ENCODE measurements at places on chromosomes 6 and 20.

GRCh38 chr6:47524136-47524845, 46.7 kb downstream of the CD2AP start:
- DNase-seq: peak; percentile 13

- DNase-seq: no peak
Observed at GRCh38 chr20:5511930-5512329, 195.2 kb upstream of the PROKR2 start.

DNA sequence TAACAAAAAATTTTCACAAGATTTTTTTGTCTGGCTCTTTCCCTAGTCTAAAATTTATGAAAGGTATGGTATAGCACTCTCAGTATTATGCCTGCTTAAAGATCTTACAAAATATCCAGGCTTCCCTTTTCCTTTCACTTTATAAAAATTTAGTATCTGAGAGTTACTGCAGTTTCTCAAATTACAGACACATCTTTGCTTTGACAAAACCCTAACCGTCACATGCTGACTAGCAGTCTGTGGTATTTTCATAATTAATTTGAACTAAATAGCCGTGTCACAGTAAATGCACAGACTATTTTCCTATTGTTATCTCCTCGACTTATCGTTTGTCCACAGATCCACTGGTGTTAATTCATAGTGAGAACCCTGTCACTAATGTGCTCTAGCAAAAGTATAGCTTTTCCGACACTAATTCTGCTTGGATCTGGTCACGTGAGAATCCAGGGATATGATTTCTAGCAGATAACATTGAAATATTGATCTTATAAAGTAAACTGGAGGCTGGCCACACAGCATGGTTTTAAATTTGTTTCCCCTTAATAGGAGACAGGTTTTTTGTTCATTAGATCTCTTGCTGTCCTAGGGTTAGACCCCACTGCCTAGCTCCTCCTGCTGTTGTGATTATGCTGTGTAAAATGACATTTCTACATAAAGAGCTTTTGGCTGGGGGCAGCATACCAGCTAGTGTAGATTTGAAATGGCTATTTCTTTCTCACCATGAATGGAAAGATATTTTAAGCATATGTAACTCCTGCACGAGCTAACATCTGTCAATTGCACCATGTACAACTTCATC, 340.6 kb upstream of the SASH1 start:
- DNase-seq: no peak

DNA sequence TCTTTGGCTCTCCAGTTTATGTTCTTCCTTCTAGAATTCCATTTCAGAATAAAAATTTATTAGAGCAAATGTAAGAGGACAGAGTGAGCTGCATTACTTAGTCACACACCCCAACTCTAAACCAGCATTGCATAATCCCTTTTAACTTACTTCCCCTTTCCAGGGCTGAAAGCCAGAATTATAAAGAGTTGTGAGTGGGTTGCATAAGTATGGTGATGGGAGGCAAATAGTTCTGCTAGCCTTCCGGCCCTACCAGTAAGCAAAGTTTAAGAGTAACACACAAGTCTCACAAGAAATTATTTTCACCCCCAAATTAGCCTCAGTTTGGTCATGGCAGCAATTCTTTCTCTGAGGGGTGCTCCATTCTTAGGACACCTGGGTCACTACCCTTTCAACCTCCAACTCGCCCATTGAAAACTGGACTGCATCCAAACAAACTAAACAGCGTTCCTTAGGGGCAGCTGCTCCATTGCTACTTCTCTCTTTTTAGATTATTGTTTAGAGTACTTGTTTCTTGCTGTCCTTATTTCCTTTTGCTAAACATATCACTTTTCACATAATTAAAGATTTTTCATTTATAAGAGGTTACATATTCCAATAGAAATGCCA, 1.6 kb downstream of the KIAA0408 start:
- peak; percentile 33 for DNase-seq

- no peak for DNase-seq
Observed at GRCh38 chr6:1164600-1164999, 147.3 kb upstream of the FOXQ1 start.

GRCh38 chr20:55668631-55669030, 336.7 kb downstream of the CBLN4 start:
- DNase-seq: no peak

GRCh38 chr6:36694616-36695015, 3.0 kb upstream of the RAB44 start:
- no peak for DNase-seq

DNA sequence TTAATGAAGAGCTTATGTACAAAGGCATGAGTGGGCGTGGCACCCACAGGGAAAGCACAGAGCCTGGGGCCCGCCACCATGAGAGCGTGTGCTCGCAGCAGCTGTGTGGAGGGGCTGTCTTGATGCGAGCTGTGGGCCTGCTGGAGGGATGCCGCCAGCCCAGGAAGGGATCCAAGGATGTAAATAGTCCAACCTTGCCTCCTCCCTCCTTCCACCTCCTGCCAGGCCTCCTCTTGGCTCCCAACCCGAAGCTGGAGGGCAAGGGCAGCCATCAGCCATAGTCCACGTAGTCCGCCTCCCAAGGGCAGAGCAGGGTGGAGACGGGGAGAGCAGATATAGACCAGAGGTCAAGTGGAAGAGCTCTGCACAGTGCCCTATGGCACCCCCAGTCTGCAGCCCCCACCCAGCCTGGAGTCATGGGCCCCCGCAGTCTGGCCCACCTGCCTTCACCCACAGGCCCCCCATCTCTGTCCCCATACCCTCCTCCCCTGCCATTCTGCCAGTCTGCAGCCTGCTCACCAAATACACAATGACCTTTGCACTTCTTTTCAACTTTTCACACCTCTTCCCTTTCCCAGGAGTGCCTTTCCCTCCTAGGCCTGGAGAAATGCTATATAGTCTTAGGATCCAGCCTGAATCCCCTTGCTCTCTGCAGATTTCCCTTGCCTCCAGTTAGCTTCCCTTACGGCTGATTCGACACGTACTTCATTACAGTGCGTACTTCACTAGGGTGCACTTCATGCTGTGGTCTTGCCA, 77.1 kb downstream of the SHLD1 start:
- DNase-seq: no peak

DNA sequence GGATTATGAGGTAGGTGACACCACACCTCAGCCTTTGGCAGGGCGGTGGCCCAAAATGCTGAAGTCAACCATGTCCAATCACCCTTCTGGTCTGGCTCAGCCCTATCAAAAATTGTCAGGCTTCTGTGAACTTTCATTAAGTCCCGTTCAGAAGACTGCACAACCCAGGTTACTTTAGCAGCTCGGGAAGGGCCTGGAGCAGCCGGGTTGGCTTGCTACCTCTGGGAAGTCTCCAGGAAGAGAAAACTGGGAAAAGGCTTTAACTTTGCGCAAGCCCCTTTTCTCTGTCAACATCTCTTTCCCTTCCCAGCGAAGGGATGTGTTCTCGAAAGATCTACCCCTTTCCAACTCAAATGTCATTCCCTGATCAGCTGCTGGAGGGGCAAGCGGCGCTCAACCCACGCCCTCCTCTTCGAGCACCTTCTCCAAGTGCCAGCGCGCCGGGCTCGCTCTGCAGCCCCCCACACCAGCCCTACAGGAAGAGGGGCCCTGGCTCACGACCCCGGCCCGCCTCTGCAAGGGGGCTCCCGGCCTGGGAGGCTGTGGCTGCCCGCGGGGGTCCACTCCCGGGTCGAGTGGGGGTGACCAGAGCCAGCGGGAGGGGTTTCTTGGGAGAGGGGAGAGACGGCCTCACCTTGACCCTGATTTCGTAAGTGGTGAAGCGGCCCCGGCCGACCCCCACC, 573 bp downstream of the SNX3 start:
- DNase-seq: peak; percentile 6

DNA sequence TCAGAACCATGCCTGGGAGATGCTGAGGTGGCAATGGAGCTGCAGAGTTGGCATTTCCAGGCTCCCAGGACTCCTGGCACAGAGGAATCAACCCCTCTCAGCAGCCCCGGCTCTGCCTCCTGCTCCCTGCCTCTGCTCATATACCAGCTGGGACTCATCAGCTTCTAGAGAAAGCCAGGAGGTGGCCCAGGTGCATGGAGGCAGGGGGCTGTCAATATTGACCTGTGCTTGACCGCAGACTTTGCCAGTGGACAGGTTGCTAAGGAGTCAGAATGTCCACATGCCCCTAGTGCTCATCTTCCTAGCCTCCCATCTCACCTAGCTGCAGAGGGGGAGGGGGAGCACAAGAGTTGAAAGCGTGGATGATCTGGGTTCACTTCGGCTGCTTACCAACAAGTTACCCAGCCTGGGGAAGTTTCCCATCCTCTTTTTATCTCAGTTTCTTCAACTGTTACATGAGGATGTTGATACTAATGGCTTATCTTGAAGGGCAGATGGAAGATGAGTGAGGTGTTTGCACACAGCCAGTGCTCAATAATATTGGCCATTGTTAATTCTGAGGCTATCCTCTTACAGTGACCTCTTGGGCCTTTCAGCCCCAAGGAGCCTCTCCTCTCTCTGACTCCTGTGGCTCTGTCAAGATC, 9.2 kb upstream of the SCRT2 start:
- no peak for DNase-seq

DNA sequence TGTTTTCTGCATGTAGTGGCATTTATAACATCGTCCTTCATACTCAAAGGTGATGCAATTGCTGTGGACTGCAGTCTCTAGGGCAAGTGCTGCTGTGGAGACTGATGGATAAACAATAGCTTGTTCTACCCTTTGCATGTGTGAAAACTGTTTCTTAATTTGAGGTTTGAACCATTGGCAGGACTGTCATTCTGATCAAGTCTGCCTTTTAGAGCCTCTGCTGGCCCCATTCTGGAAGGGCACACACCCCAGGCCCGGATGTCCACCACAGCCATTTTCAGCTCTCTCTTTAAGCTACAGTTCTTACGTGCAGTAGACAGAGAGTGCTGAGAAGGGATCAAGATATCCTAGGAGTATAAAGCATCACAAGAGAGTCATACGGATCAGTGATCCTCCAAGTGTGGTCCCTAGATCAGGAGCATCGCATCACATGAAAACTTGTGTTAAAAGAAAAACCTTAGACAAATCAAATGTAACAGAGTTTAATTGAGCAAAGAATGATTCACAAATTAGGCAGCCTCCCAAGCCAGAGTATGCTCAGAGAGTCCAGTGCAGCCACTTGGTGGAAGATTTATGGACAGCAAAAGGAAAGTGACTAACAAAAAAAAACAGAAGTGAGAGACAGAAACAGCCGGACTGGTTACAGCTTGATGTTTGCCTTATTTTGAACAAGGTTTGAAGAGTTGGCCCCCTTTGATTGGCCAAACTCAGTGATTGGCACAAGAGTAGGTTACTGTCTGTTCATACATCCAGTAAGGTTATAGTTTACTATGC, 52.0 kb downstream of the FRK start:
- DNase-seq: peak; percentile 75

GRCh38 chr6:10190042-10190441, 224.8 kb downstream of the TFAP2A start:
- no peak for DNase-seq

DNA sequence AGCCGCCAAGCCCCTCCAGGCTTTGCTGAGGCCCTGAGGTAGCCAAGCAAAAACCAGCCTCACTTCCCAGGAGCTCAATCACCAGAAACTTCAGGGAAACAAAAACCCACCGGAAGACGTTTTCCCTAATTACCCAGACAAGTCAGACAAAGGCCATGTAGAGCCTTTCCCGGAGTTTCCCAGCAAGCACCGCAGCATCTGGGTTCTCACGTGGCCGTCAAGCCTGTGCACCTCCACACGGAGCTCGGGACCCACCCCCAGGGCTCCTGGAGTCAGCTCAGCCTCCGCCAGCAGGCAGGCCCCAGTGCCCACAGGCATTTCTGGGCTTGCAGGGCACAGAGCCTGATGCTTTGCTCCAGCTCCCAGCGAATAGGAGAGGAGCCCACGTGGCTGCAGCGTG, 10.1 kb upstream of the MRGBP start:
- no peak for DNase-seq

- no peak for DNase-seq
Observed at GRCh38 chr20:709991-710779, 34.6 kb upstream of the SCRT2 start.

DNA sequence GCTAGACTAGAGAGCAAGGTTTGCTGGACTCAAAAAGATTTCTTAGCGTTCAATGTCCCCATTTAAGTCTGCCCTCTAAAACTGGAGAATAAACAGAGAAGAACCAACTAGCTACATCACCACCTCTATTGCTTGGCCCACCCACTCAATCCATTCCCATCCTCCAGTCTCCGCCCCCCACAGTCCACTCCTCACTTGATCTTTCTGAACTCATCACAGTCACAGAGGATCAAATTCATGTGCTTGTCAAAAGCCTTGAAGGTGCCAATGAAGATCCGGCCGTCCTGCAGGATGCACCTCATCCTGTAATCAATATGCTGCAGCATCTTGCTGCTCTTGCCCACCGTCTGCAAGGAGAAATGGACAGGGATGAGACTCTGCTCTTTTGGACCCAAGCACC, 3.2 kb downstream of the SNRPB start:
- DNase-seq: no peak

GRCh38 chr6:108250240-108250866, 10.5 kb downstream of the SNX3 start:
- DNase-seq: no peak

- no peak for DNase-seq
Observed at GRCh38 chr20:20083807-20084206, 31.5 kb downstream of the CFAP61 start.

GRCh38 chr20:17142666-17143065, 84.2 kb upstream of the PCSK2 start:
- DNase-seq: no peak

GRCh38 chr20:20904501-20904831, 192.0 kb upstream of the RALGAPA2 start:
- DNase-seq: no peak

GRCh38 chr6:13590574-13591153, 16.3 kb downstream of the SIRT5 start:
- DNase-seq: no peak

- no peak for DNase-seq
Observed at GRCh38 chr6:120966321-120966720, 368.0 kb downstream of the TBC1D32 start.

- no peak for DNase-seq
Observed at GRCh38 chr6:91626911-91627310, 1040.0 kb upstream of the MAP3K7 start.

DNA sequence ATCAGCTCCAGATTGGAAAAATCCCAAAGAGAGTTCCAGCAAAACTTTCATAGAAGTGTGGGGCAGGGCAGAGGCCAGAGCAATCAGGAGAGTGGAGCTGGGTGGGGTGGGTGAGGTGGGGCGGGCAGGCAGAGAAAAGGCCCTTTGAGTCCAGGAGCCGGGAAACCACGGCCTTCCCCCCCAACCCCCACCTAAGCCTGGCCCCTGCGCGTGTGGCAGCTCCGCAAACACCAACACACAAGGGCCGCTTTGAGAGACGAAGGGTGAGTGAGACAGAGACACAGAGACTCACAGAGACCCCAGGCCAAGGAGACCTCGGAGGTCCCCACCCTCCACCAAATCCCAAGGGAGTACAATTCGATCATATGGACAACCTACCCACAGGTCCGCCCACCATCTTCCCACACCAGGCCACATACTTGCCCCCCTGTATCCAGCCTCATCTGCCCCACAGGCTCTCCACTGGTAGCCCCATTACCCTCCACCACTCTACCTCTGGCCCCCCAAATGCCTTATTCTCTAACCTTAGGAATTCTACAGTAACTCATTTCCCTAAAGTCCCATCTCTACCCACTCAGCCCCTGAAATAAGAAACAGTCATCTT, 1.7 kb downstream of the COL11A2 start:
- no peak for DNase-seq
